ENCODE measurements at places on chromosomes 12 and 14.

GRCh38 chr12:92556637-92557421 is 146.0 kb upstream of the PLEKHG7 start:
- no peak for DNase-seq

DNA sequence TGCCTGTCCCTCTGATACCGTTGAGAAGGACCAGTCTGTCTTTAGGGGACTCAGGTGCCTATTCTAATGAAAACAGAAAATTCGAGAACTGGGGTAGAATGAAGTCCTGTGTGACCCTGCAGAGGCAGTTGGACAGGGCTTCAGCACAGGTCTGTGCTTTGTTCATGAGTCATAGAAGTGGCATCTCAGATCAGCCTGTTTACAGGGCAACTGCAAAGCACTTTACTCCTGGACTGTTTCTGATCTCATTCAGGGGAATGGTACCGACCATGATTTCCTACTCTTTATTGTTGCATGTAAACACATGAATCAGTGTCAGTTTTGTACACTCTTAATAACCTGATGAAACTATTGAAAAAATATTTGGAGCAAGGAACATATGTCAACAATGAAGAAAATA is 1517.0 kb downstream of the AACS start:
- no peak for DNase-seq

- no peak for DNase-seq
Observed at GRCh38 chr12:27012982-27013255, 1.3 kb downstream of the TM7SF3 start.

- no peak for DNase-seq
Observed at GRCh38 chr12:25438638-25439037, 114.4 kb downstream of the LMNTD1 start.

GRCh38 chr12:125530876-125531275 is 465.6 kb downstream of the AACS start:
- no peak for DNase-seq

GRCh38 chr12:65126482-65126881 is 5.4 kb upstream of the WIF1 start:
- no peak for DNase-seq

DNA sequence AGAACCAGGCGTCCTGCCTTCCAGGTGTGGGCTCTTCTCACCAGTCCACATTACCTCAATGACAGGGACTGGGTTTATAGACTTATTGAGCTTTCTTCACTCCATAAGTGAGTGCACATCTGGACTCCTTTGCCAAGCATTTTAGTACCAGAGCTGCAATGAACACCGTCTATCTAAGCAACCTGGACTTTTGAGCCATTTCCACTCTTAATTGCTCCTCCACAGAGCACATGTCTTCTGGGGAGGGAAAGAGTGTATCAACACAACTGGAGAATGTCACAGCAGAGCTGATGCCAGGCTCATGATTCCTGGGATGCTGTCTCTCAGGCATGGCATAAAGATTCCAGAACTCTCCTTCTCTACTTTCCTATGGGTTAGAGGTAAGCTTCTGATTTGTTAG is 43.0 kb upstream of the BDKRB2 start:
- no peak for DNase-seq

Measured in activated CD4-positive, alpha-beta T cell treated with anti-CD3 and anti-CD28 coated beads, Interleukin-2, amount 50 U/mL, for 4 hours (primary cell).